GM03348 (cell line): ENCODE measurements at places on chromosomes 16 and 17.

DNA sequence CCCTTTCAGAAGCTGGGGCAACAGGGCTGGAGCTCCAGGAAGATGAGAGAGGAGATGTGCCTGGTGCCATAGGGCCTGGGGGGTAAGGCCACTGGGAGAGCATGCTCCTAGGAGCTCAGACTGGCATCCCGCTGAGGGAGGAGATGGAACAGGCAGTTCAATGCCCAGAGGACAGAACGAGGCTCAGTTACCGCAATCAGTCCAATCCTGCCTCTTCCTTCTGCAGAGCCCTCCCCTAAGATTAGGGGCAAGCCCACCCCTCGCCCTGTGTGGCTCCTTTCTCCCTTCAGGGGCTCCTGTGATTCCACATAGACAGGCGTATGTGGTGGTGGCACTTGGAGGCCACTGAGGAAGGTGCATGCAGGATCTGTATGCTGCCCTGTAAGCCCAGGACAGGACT, 2.4 kb downstream of the CCDC42 start:
- DNase-seq, result no peak

DNA sequence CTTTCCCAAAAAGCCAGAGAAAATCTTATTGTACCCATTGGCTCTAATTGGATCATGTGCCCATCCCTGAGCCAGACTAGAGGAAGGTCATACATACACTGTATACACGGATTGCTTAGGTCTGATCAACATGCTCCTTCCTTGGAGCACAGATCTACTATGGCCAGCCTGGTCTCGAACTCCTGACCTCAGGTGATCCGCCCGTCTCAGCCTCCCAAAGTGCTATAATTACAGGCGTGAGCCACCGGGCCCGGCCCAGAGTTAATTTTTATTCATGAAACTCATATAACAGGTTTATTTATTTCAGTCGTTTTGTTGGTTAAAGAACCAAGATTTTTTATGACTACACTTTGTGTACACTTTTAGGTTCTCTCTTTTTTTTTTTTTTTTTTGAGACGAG, 1.2 kb upstream of the TAOK1 start:
- DNase-seq, result no peak

DNA sequence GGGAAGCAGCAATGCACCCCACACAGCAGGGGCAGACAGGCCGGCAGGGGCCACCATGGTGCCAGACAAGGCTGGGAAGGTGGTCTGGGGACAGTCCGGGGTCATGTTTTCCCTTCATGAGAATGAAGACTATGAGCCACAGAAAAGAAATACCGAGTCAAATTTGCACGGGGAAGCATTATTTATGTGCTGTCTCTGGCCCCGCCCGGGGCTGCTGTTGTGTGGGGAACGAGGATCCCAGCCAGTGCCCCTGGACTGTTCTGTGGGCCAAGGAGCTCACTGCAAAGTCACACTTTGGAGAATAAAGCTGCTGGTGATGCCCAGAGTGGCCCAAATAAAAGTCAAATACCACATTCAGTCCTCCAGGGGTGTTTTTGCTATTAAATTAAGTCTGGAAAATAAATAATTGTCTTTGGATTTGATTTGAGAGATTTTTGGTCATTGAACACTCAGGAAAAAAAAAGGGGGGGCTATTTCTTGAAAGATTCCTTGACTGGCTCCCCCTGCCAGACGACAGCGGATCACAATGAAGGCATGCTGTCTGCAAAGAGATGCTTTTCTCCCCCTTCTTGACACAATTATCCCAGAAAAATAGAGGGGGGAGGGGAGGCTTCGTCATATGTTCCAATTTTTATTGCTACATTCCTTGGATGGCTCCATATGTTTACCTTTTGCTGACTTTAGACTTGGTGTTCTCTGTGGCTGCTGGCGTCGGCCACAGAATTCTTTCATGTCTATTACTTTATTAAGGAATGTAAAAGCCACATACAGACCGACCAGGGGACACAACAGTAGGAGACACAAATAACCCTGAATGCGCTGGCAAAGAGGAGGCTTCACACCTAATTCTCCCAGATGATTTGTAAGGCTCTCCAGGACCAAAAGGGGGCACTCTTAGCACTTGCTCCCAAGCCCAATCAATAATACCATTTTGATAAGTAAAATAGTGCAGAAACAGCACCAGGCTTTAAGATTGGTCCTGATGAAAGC, 27.1 kb upstream of the ANKFN1 start:
- peak; percentile 63 for DNase-seq

DNA sequence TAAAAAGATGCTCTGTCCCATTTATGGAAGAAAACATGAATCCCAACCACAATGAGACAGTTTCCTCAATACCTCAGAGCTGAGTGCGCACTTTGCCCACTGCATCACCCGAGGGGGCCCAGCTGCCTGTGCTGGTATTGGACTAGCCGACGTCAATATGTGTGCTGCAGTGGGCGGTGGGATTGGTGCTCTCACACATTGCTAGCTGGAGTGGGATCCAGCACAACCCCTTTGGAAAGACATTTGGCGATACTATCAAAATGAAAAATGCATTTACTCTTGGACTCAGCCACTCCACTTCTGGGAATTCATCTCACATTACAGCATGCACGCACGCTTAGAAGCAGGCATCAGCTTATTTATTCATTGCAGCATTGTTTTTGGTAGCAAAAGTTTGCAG, 289.2 kb upstream of the FOXF1 start:
- no peak for DNase-seq

- DNase-seq, result no peak
These were observed 17.2 kb downstream of the MRC2 start for GRCh38 chr17:62644487-62645173.
